ENCODE measurements at places on chromosomes 5 and 9.
A peak's percentile ranks its signal among the peaks of the same experiment; 100 is the strongest.

GRCh38 chr9:104872656-104873488 is 55.1 kb downstream of the ABCA1 start:
- peak; percentile 99 for DNase-seq

DNA sequence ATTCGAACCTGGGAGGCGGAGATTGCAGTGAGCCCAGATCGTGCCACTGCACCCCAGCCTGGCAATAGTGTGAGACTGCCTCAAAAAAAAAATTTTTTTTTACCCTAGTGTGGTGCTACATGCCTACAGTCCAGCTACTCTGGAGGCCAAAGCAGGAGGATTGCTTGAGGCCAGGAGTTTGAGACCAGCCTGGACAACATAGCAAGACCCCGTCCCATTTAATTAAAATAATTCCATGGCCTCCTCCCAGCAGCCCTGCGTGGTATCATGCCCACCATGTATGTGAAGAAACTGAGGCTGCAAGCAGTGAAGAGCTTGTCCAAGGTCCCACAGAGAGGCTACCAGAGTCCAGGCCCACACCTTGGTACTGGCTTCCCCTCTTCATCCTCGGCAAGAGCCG is 19.4 kb upstream of the PHYHD1 start:
- no peak for DNase-seq

- DNase-seq = no peak
Measured at GRCh38 chr5:21391506-21391905, 1403.5 kb upstream of the CDH18 start.

DNA sequence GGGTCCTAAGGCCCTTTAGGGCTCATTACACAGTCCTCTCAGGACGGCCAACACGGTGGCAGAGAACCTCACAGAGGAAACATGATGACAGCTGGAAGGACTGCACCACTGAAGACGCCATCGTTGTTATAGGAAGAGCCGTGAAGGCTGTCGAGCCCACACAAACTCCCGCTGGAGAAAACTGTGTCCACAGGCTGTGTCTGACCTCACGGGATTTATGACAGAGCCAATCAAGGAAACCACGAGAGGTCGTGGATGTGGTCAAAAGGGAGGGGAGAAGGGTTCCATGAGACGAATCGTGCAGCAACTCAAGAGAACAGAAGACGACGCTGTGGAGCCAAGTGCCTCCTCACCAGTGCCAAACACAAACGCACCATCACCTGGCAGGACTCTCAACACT is 12.2 kb downstream of the QSOX2 start:
- DNase-seq = no peak

GRCh38 chr9:8728910-8729309 is 929.3 kb upstream of the DMAC1 start:
- no peak for DNase-seq

- DNase-seq = no peak
Measured at GRCh38 chr9:107180206-107180605, 102.9 kb upstream of the RAD23B start.

DNA sequence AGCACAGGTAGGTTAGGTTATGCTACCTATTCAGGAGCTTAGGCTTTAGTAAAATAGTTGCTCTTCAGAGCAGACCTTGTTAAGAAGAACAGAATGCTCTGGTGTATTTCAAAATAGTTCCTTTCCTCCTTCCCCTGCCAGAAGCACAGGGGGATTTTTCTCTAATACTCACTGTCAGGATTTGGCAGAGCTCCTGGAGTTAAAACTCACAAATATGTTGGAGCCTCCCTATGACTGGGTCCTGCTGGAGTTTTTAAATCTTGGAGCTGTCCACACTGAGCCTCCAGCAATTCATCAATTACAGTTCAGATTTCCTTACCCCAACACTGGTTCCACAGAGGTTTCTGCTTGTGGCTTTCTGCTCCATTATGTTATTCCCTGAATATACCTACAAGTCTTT is 1233.8 kb upstream of the WWC1 start:
- DNase-seq = no peak

GRCh38 chr9:74330487-74331214 is 166.5 kb upstream of the RORB start:
- DNase-seq = no peak

GRCh38 chr9:133122605-133122934 is 1.5 kb upstream of the RALGDS start:
- DNase-seq = no peak

DNA sequence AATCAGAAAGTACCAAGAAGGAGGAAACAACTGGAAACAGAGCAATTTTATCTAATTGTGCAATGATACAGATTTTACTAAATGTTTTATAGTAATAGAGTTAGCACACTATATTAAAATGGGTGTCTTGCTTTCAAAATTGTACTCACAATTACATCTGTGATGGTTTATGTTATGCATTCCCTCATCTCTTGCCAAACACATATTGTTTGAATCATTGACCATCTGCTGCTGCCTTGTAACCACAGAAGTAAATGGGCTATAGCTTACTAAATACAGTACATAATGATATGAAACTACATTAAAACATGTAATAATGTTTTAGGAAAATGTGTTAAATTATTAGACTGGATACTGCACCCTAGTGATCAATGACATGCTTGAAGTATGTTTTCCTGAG is 158.1 kb downstream of the SLC25A46 start:
- DNase-seq = no peak

GRCh38 chr9:17625644-17626388 is 47.0 kb downstream of the SH3GL2 start:
- DNase-seq = no peak

DNA sequence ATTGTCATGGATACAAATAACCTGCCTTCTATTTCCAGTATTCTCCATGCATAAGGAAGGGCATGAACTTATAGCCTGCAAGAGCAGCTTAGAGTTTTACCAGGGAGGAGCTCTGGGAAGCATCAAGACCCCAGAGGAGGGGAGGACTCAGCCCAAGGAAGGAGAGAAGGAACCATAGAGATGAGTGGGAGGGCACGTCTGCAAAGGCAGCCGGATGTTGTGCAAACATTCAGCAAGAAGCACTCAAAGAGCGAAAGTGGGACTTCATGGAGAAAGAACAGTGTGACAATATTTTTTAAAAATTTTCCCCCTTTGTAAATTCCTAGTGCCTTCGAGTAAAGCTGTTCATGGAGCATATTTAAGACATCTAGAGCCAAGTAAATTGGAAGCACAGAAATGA is 270.1 kb upstream of the PTGER4 start:
- DNase-seq = peak; percentile 94

- DNase-seq = no peak
Measured at GRCh38 chr5:144011388-144011787, 159.1 kb downstream of the YIPF5 start.

GRCh38 chr9:37379835-37380234 is 42.7 kb upstream of the GRHPR start:
- DNase-seq = no peak

- no peak for DNase-seq
Measured at GRCh38 chr9:79387101-79387835, 184.5 kb upstream of the TLE4 start.

GRCh38 chr9:88060746-88061145 is 77.5 kb downstream of the SPATA31C2 start:
- no peak for DNase-seq

- DNase-seq = no peak
Measured at GRCh38 chr9:114674076-114674797, 7.8 kb downstream of the TEX48 start.

- DNase-seq = no peak
Measured at GRCh38 chr5:180563994-180564393, 27.3 kb downstream of the SCGB3A1 start.
